ENCODE measurements at places on chromosomes 3 and 15. TPM values are rescaled to one million over a fixed set of nuclear protein-coding genes. Genes with fewer than 3 reads are reported as not detected.

Gene BOC
- total RNA-seq: not detected

- peak; percentile 82 for DNase-seq
Observed at GRCh38 chr3:194573680-194574437, 59.4 kb downstream of the TMEM44 start.

DNA sequence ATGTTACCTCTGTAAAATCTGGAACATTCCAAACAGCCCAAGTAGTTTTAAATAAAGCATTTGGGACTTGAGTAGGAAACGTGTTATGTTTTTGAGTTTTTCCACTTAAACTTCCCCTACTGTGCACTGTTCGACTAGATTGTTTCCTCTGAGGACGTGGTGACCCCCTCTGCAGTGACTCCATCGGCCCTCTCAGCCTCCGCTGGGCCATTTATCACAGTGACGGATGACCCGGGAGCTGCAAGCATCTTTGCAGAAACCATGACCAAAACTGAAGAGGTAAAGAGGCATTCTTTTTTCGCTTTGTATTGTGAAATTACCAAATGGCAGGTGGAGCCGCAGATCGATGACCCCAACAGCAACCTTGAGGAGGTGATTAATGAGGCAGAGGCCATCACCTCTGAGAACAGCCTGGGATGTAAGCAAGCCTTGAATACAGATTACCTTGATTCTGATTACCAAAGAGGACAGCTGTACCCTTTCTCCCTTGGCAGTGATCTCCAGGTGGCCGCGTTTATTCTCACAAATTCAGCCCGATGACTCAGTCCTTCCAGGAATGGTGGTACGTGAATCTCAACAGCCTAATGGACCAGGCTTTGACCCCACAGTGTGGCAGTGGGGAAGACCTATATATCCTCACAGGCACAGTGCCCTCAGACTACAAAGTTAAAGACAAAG, 79.1 kb upstream of the FAN1 start:
- no peak for DNase-seq

- no peak for DNase-seq
Observed at GRCh38 chr3:123332124-123332641, 116.7 kb downstream of the ADCY5 start.

GRCh38 chr3:128287216-128287615, 133.9 kb downstream of the EEFSEC start:
- no peak for DNase-seq

DNA sequence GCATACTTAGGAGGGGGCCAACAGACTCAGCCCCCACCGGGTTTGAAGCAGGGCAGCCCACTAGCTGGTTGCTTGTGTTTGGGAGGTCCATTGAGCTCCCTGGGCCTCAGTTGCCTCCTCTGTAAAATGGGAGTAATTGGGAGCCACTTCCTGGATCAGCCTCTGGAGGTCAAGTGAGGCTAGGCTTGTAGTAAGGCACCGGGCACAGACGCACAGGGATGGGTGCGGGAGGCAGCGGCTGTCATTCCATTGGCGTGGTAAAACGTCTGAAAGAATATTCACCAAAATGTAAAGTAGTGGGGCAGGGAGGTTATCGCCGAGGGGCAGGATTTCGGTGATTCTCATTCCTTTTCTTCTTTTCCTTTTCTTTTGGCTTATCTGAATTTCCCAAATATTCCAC, 64.6 kb downstream of the TLE3 start:
- no peak for DNase-seq
